ENCODE measurements at places on chromosomes 3 and 15. TPM values are rescaled to one million over a fixed set of nuclear protein-coding genes. Genes with fewer than 3 reads are reported as not detected.

SPSB4 gene
- not detected for total RNA-seq

NR1I2 gene
- 0.27 TPM for total RNA-seq

FMN1 gene
- total RNA-seq: 0.21 TPM

NPAP1 gene
- not detected for total RNA-seq

RAB43 gene
- total RNA-seq: 32.1 TPM

CRTAP gene
- total RNA-seq: 39.2 TPM

ARGFX gene
- not detected for total RNA-seq

ABHD2 gene
- total RNA-seq: 52.1 TPM

ARID3B gene
- total RNA-seq: 25.4 TPM

ATP13A4 gene
- total RNA-seq: 1.1 TPM

KBTBD13 gene
- not detected for total RNA-seq

TMEM108 gene
- total RNA-seq: not detected

PIF1 gene
- 30.0 TPM for total RNA-seq

ADCY5 gene
- total RNA-seq: not detected

KNSTRN gene
- total RNA-seq: 58.8 TPM

ALCAM gene
- total RNA-seq: 22.0 TPM

DNAH12 gene
- total RNA-seq: not detected

KY gene
- total RNA-seq: not detected

PTX3 gene
- total RNA-seq: 0.18 TPM

HACD2 gene
- 27.7 TPM for total RNA-seq

RBP2 gene
- total RNA-seq: not detected

LSMEM2 gene
- not detected for total RNA-seq

ERC2 gene
- total RNA-seq: not detected

ZBED2 gene
- total RNA-seq: 418 TPM

PROK2 gene
- 0.37 TPM for total RNA-seq

COL7A1 gene
- total RNA-seq: 0.65 TPM

CTXN2 gene
- 0.05 TPM for total RNA-seq

SLC38A3 gene
- not detected for total RNA-seq

MYZAP gene
- 0.11 TPM for total RNA-seq

IL12A gene
- total RNA-seq: not detected

HEXA gene
- 38.8 TPM for total RNA-seq

DUOXA2 gene
- total RNA-seq: not detected

CCDC54 gene
- not detected for total RNA-seq

PARP16 gene
- 20.1 TPM for total RNA-seq

TMEM207 gene
- not detected for total RNA-seq

MELTF gene
- total RNA-seq: 3.7 TPM

CELF6 gene
- total RNA-seq: 0.40 TPM

ARIH1 gene
- 195 TPM for total RNA-seq

C3orf22 gene
- total RNA-seq: not detected

MBD4 gene
- total RNA-seq: 51.3 TPM

SLC51A gene
- not detected for total RNA-seq

GRM7 gene
- not detected for total RNA-seq

MAGEL2 gene
- not detected for total RNA-seq

LMOD3 gene
- not detected for total RNA-seq

MYH15 gene
- total RNA-seq: 0.09 TPM

EPHB3 gene
- not detected for total RNA-seq

SPINK8 gene
- not detected for total RNA-seq

GOLGA8M gene
- 0.35 TPM for total RNA-seq

THRB gene
- not detected for total RNA-seq

PP2D1 gene
- not detected for total RNA-seq

GOLGA8S gene
- total RNA-seq: 0.11 TPM

KCNMB3 gene
- total RNA-seq: 0.33 TPM

RASL12 gene
- total RNA-seq: not detected

C3orf49 gene
- total RNA-seq: not detected

REC114 gene
- total RNA-seq: not detected

GRAMD2A gene
- 0.11 TPM for total RNA-seq

SNTN gene
- total RNA-seq: not detected

Measured in activated CD4-positive, alpha-beta T cell treated with anti-CD3 and anti-CD28 coated beads for 36 hours (primary cell).